Stimulated activated naive CD8-positive, alpha-beta T cell treated with anti-CD3 and anti-CD28 coated beads, Interleukin-15, Interleukin-2, amounts not matched to agents 100 U/mL and 50 U/mL, for 24 hours (primary cell): ENCODE measurements at places on chromosomes 2 and 18.

DNA sequence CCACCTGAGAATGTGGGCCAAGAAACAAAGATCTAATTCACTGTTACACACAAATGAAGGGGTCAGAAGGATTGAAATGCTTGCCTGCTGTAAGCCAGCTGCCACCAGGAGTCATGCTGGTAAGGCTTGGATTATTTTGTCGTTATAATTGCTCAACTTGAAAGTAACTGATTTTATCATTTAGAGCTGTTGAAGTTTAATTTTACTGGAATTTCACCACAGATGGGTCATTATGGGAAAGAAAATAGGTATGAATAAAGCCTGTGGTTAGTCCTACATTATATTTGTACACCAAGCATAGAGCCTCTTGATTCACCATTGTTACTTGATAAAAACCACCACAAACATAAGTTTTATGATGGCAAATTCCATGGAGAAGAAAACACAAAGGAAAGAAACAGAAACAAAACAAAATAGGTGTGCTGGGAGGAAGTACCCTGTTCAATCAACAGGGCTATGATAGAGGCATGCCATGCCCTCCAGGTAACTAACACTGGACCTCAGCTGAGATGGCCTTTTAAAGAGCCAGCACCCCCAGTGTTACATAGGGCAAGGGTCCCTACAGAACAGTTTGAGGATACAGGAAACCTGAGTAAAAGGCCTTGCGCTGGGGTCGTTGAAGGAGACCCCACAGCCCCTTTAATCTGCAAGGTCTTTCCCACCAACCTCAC, 3.0 kb downstream of the CLEC4F start:
- no peak for DNase-seq

GRCh38 chr18:60010513-60010912, 110.7 kb downstream of the PMAIP1 start:
- DNase-seq = no peak

- no peak for DNase-seq
Measured at GRCh38 chr18:78580835-78581339, 398.7 kb upstream of the SALL3 start.

GRCh38 chr2:143030127-143030526, 99.1 kb upstream of the ARHGAP15 start:
- no peak for DNase-seq

DNA sequence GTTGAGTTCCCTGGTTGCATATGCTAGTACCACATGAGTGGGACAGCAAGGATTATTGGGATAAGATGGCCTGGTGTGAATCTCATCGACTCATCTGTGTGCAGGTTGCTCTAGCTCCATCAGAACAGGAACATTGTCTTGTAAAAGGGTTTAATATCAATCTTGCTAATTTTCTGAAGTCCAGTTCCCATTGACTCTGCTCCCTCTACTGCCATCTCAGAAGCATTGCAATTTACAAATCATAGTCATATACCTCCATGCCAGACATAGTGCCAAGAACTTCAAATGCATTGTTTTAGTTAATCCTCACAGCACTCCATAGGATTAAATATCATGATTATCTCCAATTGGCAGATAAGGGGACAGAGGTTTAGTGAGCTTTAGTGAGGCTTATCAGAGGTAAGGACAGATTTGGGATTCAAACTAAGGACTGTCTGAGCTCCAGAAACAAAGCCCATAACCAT, 4.8 kb upstream of the STAT4 start:
- no peak for DNase-seq

GRCh38 chr2:65589667-65590066, 157.3 kb upstream of the SPRED2 start:
- DNase-seq = no peak

DNA sequence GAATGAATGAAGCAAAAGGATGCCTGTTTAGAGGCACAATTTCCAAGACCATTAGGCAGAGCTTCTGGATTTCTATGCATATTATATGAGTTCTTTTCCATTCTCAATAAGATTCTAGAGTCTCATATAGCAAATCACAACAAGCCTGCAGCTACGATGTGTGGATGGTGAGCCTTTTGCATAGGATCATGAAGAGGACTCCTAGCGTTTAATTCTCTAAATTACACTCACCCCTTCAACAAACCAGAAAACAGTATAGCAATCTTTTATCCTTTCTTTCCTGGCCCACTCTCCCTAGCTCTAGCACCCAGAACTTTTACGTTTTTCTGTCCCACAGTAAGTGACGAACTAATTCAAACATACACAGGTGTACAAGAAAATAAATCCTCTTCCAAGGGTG, 293.1 kb upstream of the KLHL29 start:
- DNase-seq = no peak

- DNase-seq = no peak
Measured at GRCh38 chr2:80151248-80151647, 153.3 kb downstream of the LRRTM1 start.

GRCh38 chr2:86233436-86233835, 34.2 kb downstream of the MRPL35 start:
- no peak for DNase-seq

GRCh38 chr18:77762642-77763041, 513.0 kb downstream of the GALR1 start:
- no peak for DNase-seq

DNA sequence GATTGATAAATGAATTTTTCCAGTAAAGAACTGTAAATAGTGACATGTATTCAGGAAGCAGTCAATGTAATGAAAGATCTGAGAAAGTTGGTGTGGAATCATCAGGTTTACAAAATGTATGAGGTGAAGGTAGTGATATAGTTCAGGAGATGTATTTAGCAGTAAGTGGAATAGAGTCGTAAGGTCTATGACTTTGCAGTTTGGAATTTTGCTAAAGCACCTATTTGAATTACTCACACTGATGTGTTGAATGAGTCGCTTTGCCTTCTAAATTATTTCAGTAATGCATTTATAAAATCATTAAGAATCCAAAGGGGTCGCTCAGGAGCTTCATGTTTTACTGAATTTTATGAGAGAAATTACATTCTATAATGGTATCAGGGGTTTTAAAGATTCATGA, 713.7 kb downstream of the DSC3 start:
- no peak for DNase-seq

DNA sequence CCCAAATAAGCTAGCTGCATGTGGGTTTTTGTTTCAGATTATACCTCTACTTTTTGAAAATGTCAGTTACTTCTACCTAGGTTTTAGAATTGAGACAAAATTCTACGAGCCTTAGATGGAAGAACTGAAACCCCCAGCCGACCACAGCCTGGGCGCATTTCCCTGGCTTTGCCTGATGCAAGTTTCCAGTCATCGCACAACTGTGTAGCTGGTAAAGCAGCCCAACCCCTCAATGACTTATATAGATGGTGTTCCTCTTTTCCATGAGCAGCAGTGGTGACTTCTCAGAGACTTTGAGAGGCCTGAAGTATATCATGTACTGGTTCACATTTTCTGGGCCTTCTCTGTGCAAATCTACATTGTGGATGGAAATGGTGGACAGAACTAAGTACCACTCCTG, 515.4 kb upstream of the RAB6C start:
- no peak for DNase-seq
